ENCODE measurements at places on chromosomes 12 and 14.

GRCh38 chr12:29131539-29131938, 17.5 kb upstream of the FAR2 start:
- peak; percentile 84 for DNase-seq

DNA sequence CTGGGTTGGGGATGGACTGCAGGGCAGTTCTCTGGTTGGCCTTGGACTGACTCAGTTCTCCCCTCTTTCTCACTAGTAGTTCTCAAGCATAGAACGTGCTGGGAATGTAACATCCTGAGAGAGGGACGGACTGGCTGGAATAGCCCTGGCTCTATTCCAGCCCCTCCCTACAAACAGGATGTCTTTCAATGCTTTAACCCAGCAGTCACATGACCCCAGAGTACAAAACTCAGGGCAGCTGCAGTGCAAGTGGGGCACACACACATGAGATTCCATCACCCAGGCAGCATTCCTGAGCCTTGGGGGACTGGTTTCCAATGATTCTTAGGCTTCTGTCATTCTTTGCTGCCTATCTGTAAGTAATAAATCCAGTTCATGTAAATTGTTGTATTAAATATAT, 1.6 kb upstream of the ACOT6 start:
- peak; percentile 56 for DNase-seq

GRCh38 chr12:4441355-4442335, 4.0 kb downstream of the FGF6 start:
- no peak for DNase-seq

- DNase-seq: peak; percentile 43
Observed at GRCh38 chr12:69052613-69053408, 119.8 kb upstream of the CPM start.

DNA sequence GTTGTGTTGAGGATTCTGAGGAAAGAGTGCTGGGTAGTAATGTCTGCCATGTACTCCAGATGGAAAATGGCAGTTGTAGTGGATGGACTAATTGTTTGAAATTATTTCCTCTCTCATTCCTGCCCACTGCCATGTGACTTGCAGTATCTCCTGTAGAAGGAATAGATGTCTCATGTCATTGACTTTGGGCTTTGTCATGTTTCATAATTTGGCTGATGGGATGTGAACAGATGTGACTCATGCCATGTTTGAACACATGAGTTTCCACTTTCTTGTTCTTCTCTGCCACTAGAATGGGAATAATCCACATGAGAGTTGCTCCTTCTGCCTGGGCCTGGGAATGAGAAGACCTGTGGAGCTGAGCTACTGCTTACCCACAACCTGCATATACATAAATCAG, 2.4 kb upstream of the CALCOCO1 start:
- no peak for DNase-seq

DNA sequence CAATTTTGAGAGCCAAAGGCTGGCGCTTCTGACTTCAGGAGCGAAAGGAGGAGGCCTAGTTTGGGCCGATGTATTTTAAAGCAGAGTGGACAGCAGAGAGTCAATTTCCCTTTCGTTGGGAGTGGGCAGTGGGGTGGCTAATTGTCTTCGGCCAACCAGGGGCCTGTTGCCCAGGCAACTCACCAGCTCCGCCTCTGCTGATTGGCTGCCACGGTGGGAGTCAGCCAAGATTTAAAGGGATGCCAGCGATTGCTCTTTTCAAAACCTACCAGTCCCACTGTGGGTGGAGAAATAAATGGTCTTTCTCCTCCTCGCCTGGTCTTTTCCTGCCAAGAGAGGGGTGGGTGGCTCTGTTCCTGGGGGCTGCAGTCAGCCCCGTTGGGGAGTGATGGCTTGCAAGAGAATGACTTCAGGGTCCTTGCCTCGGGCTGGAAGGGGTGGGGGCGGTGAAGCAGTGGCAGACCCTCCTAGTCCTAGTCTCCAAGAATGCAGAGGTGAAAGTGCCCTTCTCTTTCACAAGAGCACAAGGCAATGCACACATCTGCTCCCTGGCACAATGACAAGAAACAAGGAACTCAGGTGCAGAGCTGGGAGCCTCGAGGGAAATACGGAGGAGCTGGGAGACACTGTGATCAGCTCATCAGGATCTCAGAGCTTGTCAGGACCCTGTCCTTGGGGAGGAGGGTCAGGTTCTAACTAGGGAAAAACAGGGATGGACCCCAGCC, 37.7 kb downstream of the RASAL1 start:
- DNase-seq: no peak

GRCh38 chr12:106740818-106741217, 33.7 kb upstream of the RIC8B start:
- no peak for DNase-seq

- no peak for DNase-seq
Observed at GRCh38 chr14:51087031-51087441, 7.9 kb downstream of the TRIM9 start.

GRCh38 chr12:64352181-64352580, 38.4 kb downstream of the C12orf56 start:
- DNase-seq: no peak

- no peak for DNase-seq
Observed at GRCh38 chr14:25833341-25834126, 764.3 kb downstream of the NOVA1 start.

DNA sequence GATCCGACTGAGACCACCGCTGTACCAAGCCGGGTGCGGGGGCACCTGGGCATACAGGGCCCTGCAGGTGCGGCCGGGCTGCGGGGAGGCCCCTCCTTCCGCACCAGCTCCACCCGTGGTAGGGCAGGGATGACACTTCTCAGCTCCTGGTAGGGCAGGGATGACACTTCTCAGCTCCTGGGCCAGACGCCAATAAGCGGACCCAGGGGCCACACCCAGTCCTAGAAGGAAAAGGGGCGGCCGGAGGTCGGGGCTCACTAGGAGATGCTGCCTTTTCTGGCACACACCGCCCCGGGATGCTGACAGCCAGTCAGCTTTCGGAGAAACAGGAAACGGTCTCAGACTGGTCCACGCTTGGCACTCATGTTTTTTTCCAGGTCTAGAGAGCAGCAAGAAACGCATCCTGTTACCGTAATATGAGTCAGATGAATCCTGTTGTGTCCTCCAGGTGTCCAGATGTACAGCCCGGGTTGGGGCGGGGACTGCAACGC, 34.8 kb downstream of the NFKBIA start:
- DNase-seq: no peak

- no peak for DNase-seq
Observed at GRCh38 chr14:26526137-26526536, 71.7 kb downstream of the NOVA1 start.

DNA sequence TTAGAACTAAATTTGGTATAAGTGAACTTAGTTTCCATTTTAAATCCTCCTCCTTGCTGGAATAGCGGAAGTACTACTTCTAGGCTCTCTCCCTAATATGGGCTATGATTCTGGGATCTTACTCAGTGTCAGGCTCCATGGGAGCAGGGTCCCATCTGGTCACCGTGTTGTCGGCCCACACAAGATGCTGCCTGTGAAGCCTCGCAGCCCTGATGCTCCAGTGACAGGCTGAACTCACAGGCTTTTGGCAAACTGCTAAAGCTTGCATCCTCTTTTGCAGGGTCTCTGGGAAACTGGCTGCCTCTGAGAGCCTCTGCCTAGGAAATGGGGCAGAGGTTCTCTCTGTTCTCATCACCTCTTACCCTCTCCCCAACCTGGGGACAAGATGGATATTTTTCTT, 88.4 kb downstream of the RPAP3 start:
- no peak for DNase-seq

DNA sequence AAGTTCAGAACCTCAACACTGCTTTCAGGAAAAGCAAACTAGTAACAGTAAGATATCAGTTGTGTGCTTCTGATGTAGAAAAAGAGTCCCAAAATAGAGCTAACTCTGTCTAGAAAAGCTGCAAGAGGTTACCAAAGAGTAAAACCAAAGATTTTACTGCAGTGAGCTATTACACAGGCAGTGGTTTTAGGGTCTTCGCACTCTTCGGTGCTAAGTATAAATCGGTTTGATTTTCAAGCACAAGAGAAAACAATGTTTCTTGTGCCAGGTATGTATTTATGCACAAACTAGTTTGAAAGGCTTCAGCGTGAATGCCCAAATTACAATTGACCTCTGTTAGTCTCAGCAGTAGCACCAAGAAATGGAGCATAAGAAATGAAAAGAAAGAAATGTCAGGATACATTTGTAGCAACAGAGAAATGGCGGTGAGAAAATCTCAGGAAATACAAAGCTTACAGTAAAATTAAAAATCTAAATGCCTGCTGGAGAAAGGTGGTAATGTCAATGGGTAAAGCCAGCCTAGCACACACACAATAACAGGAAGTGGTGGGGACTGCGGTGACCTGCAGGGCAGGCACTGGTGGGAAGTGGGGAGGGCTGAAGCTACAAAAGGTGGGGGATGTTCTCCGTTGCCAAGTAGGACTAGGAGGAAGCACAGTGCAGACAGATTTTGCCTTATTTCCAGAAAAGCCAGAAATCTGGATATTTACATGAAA, 18.0 kb upstream of the DYRK2 start:
- no peak for DNase-seq

- no peak for DNase-seq
Observed at GRCh38 chr14:62123961-62124360, 361.7 kb downstream of the SNAPC1 start.

GRCh38 chr12:115332945-115333344, 649.0 kb upstream of the TBX3 start:
- no peak for DNase-seq

GRCh38 chr14:90753456-90754005, 62.7 kb downstream of the TTC7B start:
- no peak for DNase-seq

GRCh38 chr12:58513301-58513834, 406.9 kb downstream of the LRIG3 start:
- no peak for DNase-seq

- DNase-seq: no peak
Observed at GRCh38 chr14:71994416-71994815, 62.2 kb downstream of the RGS6 start.

DNA sequence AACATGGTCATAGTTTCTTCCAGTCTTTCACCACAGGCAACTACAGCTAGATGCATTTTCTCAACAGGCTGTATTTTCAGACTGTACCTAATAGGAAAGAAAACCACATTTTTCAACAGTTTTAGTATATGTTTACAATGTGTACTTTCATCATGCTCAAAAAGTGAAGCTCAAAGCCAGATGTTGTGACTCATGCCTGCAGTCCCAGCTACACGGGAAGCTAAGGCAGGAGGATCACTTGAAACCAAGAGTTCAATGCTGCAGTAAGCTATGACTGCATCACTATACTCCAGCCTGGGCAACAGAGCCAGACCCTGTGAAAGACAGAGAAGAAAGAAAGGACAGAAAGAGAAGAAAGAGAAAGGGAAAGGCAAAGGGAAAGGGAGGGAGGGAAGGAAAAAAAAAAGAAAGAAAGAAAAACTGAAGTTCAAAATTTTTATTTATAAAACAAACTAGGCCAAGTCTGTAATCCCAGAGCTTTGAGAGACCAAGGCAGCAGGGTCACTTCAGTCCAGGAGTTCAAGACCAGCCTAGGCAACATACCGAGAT, 25.5 kb downstream of the GXYLT1 start:
- DNase-seq: no peak

DNA sequence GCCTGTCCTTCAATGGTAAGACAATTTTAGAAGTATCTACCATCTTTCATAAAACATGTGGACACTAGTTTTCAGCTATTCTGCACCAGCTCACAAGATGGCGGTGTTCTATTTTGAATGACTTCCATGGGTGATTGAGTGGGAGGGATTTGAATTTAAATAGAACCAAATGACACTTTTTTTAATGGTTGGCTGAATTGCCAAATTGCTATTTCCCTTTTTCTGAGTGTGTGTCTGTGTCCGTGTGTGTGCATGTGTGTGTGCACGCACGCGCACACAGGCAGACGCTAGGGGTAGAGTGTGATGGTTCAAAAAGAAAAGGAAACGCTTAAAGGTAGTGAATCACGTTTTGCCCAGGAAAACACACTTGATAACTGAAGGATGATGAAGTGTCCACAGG, 362.6 kb downstream of the DAD1 start:
- no peak for DNase-seq

DNA sequence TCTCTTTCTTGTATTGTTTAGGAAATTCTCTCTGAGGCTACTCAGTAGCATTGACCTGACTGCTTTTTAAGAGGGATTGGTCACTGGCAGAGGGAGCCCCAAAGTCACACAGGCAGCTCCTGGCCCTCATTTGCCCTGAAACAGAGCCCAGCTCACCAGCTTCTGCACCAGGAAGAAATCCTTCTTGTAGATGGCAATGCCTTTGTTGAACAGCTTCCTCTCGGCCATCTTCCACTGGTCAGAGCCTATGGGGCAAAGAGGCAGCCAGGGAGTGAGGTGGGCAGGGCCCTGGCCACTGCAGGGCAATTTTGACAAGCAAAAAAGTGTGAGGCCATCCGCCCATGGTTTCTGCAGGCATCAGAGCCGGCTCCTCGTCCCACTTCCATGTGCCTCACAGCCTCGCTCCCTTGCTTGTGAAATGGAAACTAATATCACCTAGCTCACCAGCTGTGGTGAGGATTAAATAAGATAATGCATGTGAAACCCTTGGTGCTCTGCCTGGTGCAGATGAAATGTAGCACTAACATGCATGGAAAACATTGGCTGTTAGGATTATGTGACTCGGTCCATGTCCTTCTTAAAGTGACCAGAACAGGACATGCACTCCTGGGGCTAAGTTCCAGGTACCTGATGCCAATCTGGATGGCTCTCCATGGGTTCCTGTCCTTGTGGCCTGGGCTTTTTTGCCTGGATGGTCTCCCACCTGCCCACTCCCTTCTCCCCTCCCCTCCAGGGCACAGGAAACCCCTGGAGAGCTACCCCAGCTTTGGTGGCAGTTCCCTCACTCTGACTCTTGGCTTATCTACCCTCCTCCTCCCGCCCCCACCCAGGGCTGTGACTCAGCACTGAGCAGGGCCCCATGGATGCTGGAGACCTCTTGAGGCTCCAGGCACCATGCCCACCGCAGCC, 11.2 kb upstream of the PNMA1 start:
- no peak for DNase-seq

- DNase-seq: no peak
Observed at GRCh38 chr14:74425525-74426201, 347 bp downstream of the SYNDIG1L start.

GRCh38 chr14:69094481-69094880, 58.4 kb downstream of the DCAF5 start:
- DNase-seq: no peak

DNA sequence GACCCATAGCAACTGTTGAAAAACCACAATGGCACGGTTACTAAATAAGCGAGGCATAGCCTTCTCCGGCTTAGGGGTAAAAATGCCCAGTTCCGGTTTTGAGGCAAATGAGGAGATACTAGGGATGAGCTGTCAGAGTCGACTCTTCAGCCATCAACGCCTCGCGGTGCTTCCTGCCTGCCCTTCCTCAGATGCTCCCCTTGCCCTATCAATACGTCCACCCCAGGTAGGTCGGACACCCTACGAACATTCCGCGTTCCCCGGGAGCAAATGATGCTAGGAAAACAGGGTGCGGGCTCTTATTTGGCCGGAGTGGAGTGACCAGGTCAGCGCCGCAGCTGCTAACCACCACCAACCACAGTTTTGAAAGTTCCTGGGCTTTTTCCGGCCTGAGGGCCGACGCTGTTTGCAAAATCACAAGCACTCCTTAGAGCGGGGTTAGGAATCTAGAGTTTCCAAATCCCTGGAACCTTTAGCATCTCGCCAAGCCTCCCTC, 1.2 kb downstream of the SRSF9 start:
- DNase-seq: peak; percentile 52

All from foreskin melanocyte (primary cell).